Spleen (tissue), 13 donors: ENCODE measurements at places on chromosomes 6 and 20. TPM values are rescaled to one million over a fixed set of nuclear protein-coding genes. Genes with fewer than 3 reads are reported as not detected.
A peak's percentile ranks its signal among the peaks of the same experiment; 100 is the strongest.

- no peak overlapping the region for H3K4me3 ChIP-seq
- no peaks in the 10 kb centered on the region for H3K36me3 ChIP-seq
- H3K27me3 ChIP-seq = peaks cover 35% of the 10 kb centered on the region
- no peak for DNase-seq
These were observed 2.9 kb upstream of the BMP7 start for GRCh38 chr20:57269148-57269984.

GRCh38 chr6:87912102-87912501, 135.5 kb upstream of the SPACA1 start:
- no peak overlapping the region for H3K4me3 ChIP-seq
- DNase-seq = no peak
- H3K27me3 ChIP-seq = no peaks in the 10 kb centered on the region
- H3K4me1 ChIP-seq = no peaks in the 10 kb centered on the region

DNA sequence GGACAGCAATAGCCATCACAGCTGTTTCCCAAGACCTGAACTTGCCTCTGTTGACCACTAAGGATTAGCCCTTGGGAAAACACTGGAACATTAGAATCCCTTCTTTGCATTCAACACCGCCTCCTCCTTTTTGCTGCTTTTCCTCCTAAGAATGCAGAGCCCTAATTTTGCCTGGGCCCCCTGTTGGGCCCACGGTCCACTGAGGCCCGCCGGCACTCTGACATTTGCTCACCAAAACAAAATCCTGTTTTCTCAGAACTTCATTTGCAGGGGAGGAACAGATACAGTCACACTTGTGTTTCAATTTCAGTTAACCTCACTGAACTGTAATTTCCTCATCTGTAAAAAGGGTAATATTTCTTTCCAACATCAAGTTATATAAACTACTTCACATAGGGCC, 116.0 kb upstream of the JARID2 start:
- no peaks in the 10 kb centered on the region for H3K27me3 ChIP-seq
- peaks cover 22% of the 10 kb centered on the region for H3K4me1 ChIP-seq
- H3K36me3 ChIP-seq = no peaks in the 10 kb centered on the region
- H3K27ac ChIP-seq = peak overlapping the region; percentile 32
- no peak overlapping the region for H3K4me3 ChIP-seq
- no peak for DNase-seq

DNA sequence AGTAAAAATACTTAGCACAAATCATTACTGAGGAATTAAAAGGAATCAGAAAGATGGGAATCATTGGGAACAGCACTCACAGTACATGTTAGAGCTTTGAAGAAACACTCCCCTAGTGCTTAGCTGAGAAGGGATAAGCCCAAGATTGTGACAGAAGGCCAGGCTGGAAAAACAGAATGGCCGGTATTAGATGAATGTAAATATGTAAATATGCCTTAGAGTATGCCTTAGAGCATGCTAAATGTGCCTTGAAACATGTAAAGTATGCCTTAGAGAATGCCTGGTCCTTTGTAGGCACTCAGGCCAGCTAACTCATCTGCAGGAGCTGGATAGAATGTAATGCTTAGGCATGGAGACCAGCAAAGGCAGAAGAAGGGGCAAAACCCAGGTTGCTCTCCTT, 10.6 kb upstream of the TENT5A start:
- H3K27ac ChIP-seq = no peak overlapping the region
- H3K36me3 ChIP-seq = no peaks in the 10 kb centered on the region
- H3K27me3 ChIP-seq = no peaks in the 10 kb centered on the region
- no peak overlapping the region for H3K4me3 ChIP-seq
- H3K4me1 ChIP-seq = peaks cover 21% of the 10 kb centered on the region
- no peak for DNase-seq

DNA sequence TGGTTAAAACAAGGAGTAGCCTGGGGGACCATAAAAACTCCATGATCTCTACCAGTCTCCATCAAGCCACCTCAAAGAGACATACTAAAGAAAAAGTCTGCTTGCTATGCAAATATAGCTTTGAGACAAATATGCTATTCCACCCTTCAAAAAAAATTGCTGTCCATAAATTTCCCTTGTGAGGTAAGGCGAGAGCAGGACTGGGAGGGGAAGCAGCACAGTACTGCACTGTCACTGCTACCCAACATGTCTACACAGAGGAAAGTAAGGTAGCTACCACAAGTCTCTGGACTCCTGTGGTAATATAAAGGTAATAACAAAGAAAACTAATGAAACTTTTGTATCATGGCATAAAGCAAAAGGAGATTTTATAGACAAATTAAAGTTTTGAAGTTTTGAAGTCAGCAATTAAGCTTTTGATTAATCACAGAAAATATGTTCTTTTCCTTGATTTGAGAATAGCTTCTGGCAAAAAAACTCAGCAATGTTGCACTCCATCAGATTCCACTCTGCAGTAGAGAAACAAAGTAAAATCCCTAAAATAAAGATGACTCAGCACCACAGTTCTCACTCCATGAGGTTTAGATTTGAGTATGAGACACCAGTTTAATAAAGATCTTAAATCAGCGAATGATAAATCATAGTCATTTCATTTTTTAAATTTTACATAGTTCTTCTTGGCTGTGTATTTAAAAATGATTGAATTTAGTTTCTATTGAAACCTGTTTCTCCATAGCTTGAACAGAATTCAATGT, 602.4 kb downstream of the COL12A1 start:
- H3K27me3 ChIP-seq = no peaks in the 10 kb centered on the region
- H3K4me1 ChIP-seq = no peaks in the 10 kb centered on the region
- no peak overlapping the region for H3K27ac ChIP-seq
- H3K36me3 ChIP-seq = no peaks in the 10 kb centered on the region

DNA sequence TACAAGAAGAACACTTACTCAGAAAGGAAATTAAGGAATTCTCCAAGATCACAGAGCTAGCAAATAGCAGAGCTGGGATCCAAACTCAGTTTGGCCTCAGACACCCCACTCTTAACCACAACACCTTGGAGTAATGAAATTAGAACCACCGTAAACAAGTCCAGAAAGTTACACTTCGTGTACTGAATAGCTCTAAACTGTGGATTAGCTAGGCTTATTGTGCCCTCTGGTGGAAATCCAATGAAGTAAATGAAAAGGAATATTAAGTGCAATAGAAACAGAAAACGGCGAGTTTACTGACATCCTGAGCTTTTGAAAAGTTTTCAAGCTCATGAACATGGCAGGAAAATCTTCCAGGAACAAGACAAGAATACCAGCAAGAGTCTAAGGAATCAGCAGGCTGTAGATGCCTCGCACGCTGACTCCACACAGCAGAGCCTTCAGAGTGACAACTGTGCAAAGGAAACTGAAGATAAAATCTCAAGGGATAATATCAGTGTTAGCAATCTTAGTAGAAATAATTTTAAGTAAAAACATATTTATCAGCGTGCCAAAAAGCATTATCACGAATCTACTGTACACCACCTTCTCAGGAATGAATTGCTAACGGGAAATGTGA, 34.6 kb downstream of the FBXO5 start:
- peaks cover 6% of the 10 kb centered on the region for H3K4me1 ChIP-seq
- no peak for DNase-seq
- H3K27ac ChIP-seq = no peak overlapping the region
- H3K36me3 ChIP-seq = no peaks in the 10 kb centered on the region

DNA sequence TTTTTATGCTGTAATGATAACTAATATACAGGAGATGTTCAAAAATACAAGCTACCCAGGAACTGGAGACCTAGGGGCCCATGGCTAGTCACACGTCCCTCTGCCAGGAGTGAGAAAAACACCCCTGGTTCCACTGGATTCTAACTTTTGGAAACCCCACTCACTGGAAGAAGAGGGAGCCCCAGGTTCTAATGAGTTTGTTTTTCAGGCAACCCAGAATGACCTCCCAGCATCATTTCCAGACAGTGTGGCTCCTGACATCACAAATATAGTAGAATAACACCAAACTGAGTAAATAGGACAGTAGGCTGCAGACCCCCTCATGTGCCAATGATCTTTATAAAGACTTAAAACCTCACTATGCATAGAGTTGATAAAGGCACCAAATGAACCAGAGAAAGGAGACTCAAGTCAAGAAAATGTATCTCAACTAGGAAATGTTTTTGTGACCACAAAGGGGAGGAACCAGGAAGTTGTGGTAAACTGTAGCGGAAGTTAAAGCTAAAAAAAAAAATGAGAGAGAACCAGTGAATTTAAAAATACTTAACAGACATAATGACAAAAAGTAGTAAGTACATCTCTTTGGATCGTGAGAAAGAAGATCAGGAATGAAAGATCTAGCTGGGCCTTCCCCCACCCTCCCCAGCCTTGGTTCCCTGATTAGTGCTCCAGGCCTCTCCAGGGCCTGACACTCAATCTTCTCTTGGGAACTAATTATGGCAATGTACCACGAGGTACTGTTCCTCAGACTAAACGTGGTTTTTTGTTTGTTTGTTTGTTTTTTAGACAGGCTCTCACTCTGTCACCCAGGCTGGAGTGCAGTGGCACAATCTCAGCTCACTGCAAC, 19.8 kb downstream of the HLA-E start:
- H3K27me3 ChIP-seq = no peaks in the 10 kb centered on the region
- peak overlapping the region; percentile 90 for H3K27ac ChIP-seq
- peak overlapping the region; percentile 44 for H3K4me3 ChIP-seq
- H3K36me3 ChIP-seq = no peaks in the 10 kb centered on the region
- no peak for DNase-seq

GRCh38 chr6:39301606-39302005, 12.6 kb downstream of the KCNK17 start:
- no peaks in the 10 kb centered on the region for H3K4me1 ChIP-seq
- H3K4me3 ChIP-seq = no peak overlapping the region
- DNase-seq = no peak
- no peaks in the 10 kb centered on the region for H3K36me3 ChIP-seq
- H3K27ac ChIP-seq = no peak overlapping the region
- peaks cover 11% of the 10 kb centered on the region for H3K27me3 ChIP-seq

GRCh38 chr6:2522521-2522920, 228.2 kb downstream of the MYLK4 start:
- H3K36me3 ChIP-seq = no peaks in the 10 kb centered on the region
- no peak for DNase-seq
- H3K4me1 ChIP-seq = no peaks in the 10 kb centered on the region

DNA sequence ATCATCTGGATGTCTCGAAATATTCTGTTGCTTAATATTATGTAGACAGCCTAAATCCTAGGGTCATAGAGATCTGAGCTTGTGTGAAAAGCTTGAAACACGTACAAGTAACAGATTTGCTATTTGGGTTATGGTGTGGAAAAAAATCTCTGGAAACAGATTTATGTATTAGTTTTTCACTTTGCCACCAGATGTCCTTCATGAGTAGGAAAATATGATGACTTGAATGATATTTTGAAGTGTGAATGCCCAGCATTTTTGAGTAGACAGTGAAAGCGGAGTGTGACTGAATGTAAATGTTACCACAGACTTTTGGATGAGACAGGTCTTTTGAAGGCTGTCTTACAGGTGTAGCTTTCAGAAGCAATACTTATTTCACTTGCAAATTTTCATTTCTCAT, 4.2 kb upstream of the BMP6 start:
- H3K27me3 ChIP-seq = peaks cover 18% of the 10 kb centered on the region
- DNase-seq = no peak
- peaks cover 20% of the 10 kb centered on the region for H3K4me1 ChIP-seq
- no peaks in the 10 kb centered on the region for H3K36me3 ChIP-seq
- no peak overlapping the region for H3K4me3 ChIP-seq

DNA sequence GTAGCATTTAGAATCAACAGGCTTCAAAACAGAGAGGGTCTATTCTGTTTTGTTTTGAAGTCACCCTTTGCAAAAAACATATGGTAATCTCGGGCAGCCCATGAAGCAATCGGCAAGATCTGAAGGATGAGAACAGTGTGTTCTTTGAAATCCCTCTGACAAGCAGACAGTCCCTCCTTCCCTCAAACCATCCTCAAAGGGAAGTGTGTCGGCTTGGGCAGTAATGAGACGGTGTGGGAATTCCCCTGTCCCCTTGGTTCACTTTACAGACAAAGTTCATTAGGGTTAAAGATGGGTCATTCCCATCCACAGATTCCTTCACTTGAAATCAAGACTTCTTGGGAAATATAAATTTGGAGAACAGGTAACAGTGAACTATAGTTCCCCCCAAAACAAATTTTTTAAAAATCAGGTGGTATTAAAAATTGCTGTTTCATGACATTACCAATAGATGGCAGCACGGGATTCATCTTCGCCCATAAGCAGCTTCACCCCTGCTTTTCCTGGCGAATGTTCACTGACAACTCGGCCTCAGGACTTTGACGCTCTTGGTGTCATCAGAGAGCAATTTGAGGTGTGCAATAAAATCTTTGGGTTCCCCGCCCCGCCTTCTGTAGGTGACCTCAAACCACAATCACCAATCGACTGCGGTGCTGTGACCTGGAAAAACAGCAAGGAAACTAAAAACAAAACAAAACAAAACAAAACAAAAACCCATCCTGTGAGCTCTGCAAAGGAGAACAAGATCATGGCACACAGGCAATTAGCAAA, 159.3 kb upstream of the TNFAIP3 start:
- H3K36me3 ChIP-seq = no peaks in the 10 kb centered on the region
- DNase-seq = peak; percentile 80
- H3K4me3 ChIP-seq = no peak overlapping the region
- peak overlapping the region; percentile 38 for H3K27ac ChIP-seq
- no peaks in the 10 kb centered on the region for H3K27me3 ChIP-seq

GRCh38 chr6:91376686-91377085, 789.8 kb upstream of the MAP3K7 start:
- no peaks in the 10 kb centered on the region for H3K27me3 ChIP-seq
- no peaks in the 10 kb centered on the region for H3K4me1 ChIP-seq
- H3K27ac ChIP-seq = no peak overlapping the region
- no peak overlapping the region for H3K4me3 ChIP-seq
- no peak for DNase-seq

The KIF6 gene
- total RNA-seq = not detected

The MICAL1 gene
- 68.4 TPM for total RNA-seq

GRCh38 chr6:39698789-39699188, 26.4 kb downstream of the KIF6 start:
- no peak overlapping the region for H3K4me3 ChIP-seq
- no peaks in the 10 kb centered on the region for H3K36me3 ChIP-seq
- no peaks in the 10 kb centered on the region for H3K27me3 ChIP-seq
- no peak for DNase-seq
- no peaks in the 10 kb centered on the region for H3K4me1 ChIP-seq

DNA sequence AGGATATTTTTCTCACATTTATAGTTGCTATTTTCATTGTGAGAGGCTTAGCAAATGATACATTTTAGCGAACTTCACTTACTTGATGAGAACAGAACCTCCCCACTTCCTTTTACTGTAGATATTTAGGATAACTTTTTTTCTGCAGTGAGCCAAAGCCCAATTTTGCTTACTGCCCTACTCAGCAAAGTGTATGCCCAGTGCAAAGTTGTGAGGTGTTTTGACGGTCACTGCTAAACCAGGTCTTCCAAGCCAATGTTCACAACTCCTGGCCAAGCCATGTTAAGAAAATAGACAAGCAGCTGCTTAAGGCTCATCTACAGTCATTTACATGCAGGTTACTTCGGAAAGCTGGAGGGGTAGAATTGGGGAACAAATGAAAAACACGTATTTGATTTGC, 144.8 kb downstream of the ADGRG6 start:
- H3K4me1 ChIP-seq = no peaks in the 10 kb centered on the region
- no peaks in the 10 kb centered on the region for H3K27me3 ChIP-seq

GRCh38 chr6:122997541-122998150, 1.6 kb downstream of the CLVS2 start:
- no peak overlapping the region for H3K4me3 ChIP-seq
- H3K27me3 ChIP-seq = peaks cover 62% of the 10 kb centered on the region
- H3K36me3 ChIP-seq = no peaks in the 10 kb centered on the region
- no peak overlapping the region for H3K27ac ChIP-seq
- no peak for DNase-seq
